ENCODE measurements at places on chromosomes 6 and 20. TPM values are rescaled to one million over a fixed set of nuclear protein-coding genes. Genes with fewer than 3 reads are reported as not detected.

Gene OR2H1
- total RNA-seq, result not detected

DNA sequence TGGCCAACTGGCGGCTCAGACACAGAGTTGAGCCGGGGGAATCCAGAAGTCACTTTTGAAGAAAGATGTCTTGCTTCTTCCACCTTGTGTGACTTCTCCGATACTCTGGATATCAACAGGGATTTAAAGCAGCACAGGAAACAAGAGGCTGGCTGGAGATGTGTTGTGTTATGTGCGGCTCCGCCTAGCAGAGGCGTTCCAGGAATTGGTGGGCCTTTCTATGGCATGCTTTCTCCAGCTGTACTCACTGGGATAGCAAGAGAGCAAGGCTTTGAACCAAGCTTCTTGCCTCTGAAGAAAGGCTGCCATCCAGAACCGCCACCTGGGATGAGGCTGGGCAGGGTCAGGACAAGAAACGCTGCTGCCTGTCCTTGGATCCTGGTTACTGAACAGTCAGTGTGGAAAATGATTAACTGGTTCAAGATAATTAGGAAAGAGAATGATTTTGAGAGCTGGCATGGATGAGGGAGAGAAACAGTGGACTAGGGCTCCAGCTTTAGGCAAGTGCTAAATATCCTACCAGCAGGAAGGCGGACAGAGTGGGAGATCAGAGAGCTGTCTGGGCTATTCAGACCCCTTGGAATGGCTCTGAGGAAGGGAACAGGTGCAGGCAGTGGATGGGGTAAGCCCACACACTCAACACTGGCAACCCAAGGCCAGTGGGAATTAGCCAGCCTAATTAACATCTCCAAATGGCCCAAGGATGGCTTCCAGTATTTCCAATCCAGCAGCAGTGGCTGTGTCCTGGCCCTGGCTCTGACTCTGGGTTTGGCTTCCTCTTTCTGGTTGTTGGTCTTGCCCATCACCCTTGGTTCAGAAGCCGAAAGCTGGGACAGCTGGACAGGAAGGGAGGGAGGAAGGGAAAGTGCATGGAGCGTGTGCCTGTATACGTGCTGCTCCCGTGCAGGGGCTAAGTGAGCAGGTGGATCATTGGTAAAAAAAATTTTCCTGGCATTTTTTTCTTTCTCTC lies 31.9 kb downstream of the INSM1 start:
- H3K27ac ChIP-seq, result no peak overlapping the region
- no peaks in the 10 kb centered on the region for H3K36me3 ChIP-seq
- H3K4me3 ChIP-seq, result no peak overlapping the region
- H3K27me3 ChIP-seq, result no peaks in the 10 kb centered on the region
- no peaks in the 10 kb centered on the region for H3K4me1 ChIP-seq
- no peak for DNase-seq

- no peak overlapping the region for H3K27ac ChIP-seq
- no peaks in the 10 kb centered on the region for H3K4me1 ChIP-seq
- DNase-seq, result no peak
- H3K36me3 ChIP-seq, result no peaks in the 10 kb centered on the region
These were observed 265.3 kb downstream of the ARHGAP18 start for GRCh38 chr6:129444683-129445082.

DNA sequence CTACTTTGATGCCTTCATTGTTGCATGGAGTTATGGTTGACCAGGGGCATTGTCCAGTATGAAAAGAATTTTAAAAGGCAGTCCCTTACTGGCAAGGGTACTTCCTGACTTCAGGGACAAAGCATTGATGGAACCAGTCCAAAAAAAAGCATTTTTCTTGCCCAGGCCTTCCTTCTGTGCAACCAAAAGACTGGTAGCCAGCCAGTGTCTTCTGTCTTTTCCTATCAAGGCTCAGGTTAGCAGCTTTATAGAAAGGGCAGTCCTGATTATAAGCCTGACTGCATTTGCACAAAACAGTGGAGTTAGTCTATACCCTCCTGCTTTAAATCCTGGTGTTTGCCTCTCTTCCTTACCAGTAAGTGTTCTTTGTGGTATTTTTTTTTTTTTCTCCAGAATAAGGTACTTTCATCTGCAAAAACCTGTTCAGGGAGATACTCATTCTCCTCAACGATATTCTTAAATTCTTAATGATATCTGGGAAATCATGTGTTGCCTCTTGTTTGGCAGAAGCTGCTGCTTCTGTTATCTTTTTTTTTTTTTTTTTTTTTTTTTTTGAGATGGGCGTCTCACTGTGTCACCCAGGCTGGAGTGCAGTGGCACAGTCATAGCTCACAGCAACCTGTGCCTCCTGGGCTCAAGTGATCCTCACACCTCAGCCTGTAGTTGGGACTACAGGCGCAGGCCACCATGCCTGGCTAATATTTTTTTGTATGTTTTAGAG lies 33.9 kb downstream of the SCAF8 start:
- no peaks in the 10 kb centered on the region for H3K36me3 ChIP-seq
- no peak overlapping the region for H3K27ac ChIP-seq
- peak; percentile 28 for DNase-seq

- H3K4me3 ChIP-seq, result no peak overlapping the region
- no peaks in the 10 kb centered on the region for H3K27me3 ChIP-seq
- no peaks in the 10 kb centered on the region for H3K36me3 ChIP-seq
- peak overlapping the region; percentile 84 for H3K27ac ChIP-seq
- peak; percentile 50 for DNase-seq
These were observed 547.2 kb downstream of the CD83 start for GRCh38 chr6:14664621-14665315.
